Urinary bladder (tissue), 4 donors: ENCODE measurements at places on chromosomes 4 and X. TPM values are rescaled to one million over a fixed set of nuclear protein-coding genes. Genes with fewer than 3 reads are reported as not detected.

The AFF2 gene
- polyA plus RNA-seq: 0.24 TPM

The CSAG3 gene
- polyA plus RNA-seq: not detected

The CDX4 gene
- polyA plus RNA-seq: not detected

The PKD2 gene
- polyA plus RNA-seq: 33.4 TPM

The CABS1 gene
- polyA plus RNA-seq: not detected

The LDB2 gene
- 29.0 TPM for polyA plus RNA-seq

The AFAP1 gene
- polyA plus RNA-seq: 27.8 TPM

The FGF5 gene
- not detected for polyA plus RNA-seq

The PAK3 gene
- 0.33 TPM for polyA plus RNA-seq
